ENCODE measurements at places on chromosomes 4 and X.

DNA sequence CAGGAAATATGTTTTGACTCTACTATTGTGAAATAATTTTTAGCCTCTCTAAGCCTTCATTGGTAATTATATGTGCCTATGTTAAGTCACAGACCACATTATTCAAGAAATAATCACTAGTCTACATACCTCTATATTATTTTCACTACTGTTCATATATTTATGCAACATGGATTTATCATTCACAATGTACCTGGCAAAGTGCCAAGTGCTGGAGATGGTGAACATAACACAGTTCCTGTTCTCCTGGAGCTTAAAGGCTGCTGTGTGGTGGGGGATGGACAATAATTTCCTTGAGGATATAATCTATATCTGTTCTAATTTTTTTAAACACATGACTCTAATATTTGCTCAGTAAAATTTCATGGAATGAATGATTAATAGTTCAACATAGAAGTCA is 527.7 kb upstream of the CXorf51A start:
- DNase-seq: no peak

- no peak for DNase-seq
Observed at GRCh38 chr4:53003959-53004358, 141.8 kb downstream of the RASL11B start.

DNA sequence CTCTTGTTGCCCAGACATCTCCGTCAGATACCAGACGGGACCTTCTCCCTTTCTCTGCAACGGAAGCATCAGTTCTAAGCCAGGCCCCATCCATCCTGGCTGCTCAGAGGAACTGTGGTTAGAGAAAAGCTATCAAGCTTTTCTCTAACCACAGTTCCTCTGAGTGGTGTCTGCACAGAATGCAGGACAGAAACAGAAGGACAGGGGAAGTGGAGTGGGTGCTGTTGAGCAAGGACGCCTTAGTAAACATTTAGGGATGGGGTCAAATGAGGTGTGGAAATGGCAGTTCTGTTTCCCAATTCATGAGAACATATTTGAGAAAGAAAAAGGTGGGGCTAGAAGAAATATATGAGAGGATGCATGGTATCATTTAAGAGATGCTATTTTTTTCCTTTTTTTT is 283.8 kb downstream of the CRLF2 start:
- DNase-seq: no peak

DNA sequence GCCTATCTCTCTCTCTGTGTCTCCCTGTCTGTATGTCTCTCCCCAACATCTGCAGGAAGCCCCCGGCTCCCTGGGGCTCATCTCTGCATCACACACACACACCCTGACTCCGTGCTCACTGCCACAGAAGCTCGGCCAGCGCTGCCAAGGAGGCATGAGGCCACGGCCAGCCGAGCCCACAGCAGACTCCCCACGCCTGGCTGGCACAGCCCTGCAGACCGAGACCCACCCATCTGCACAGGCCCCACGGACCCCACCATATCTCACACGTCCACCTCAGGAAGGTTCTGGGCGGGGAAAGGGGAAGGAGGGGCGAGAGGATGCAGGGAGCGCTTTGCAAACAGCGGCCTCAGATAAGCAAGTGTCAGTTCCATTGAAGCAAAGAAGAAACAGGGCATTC is 28.5 kb upstream of the SLC25A6 start:
- DNase-seq: no peak

DNA sequence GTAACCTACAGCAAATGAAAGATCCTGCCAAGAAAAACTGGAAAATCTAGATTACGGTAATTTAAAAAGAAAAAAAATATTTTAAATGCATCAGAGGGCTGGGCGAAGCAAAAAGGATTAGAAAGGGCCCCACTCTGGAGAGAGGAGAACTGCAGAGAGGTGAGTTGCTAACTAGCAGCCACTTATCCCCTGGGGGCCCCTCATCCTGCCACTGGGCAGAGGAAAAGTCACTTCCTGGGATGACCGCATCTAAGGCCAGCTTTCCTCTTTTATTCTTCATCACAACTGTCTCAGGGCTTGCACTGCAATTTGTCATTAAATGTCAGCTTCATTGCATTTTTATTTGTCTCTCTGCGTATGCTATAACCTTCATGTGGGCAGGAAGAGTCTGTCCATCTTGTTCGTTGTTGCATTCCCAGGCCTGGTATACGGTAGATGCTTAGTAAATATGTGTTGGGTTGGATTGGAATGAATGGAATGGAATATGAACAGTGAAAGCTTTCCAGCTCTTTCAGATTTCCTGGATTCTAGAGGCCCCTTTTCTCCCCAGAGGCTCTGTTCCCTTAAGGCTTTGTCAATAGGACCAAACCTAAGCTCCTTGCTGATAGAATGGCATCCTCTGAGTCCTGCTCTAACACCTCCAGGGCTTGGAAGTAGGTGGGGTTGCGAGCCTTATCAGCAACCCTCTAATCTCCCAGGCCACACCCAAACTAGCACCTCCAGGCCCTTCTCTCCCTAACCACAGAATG is 58.9 kb downstream of the TLR10 start:
- no peak for DNase-seq

DNA sequence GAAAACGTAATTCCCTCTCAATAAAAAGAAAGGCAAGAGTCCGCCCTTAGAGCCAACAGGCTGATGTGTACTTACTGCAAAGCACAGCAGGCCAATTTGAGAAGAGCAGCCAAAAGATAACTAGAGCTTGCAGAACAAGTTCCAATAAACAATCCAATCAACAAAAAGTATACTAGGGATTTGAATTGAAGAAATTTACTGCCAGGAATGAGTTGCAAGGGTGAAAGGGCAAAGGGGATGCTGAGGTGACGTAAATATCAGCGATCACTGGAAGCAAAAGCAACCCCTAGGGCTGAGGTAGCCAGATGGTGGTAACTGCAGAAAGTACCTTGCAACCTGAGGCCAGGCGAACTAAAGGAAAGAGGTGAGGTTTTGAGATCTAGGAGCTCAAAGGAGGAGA is 152.1 kb upstream of the TENM3 start:
- DNase-seq: no peak
